ENCODE measurements at places on chromosomes 11 and 22.
A peak's percentile ranks its signal among the peaks of the same experiment; 100 is the strongest.

DNA sequence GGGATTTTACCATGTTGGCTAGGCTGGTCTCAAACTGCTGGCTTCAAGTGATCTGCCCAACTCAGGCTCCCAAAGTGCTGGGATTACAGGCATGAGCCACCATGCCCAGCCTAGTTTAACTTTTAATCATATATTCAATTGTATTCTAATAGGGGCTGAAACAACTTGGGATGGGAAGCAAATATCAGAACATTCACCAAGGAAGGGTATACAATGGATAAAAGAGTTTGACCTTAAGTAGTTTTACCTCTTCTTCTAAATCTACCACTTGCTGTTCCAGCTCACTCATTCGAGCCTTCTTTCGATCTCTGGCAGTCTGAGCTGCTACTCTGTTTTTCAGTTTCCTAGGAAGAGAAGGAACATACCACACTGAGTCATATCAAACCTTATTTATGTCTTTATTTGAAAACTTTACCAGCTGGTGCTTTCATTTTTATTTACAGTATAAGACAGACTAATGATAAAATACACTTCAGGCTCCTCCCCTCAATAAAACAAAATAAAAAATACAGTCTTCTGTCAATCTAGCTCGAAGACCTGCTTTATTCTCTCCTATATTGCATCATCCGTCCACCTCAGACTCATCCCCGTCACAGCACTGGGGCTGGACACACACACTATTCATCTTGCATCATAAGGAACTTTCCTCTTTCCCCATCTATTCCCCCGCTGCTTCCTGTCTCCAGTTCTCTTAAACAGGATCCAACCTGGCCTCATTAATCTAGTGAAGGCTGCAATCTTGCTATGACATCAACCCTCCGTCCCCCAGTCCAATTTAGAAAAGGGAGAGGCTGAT lies 1.4 kb downstream of the XBP1 start:
- peak; percentile 54 for ATAC-seq

DNA sequence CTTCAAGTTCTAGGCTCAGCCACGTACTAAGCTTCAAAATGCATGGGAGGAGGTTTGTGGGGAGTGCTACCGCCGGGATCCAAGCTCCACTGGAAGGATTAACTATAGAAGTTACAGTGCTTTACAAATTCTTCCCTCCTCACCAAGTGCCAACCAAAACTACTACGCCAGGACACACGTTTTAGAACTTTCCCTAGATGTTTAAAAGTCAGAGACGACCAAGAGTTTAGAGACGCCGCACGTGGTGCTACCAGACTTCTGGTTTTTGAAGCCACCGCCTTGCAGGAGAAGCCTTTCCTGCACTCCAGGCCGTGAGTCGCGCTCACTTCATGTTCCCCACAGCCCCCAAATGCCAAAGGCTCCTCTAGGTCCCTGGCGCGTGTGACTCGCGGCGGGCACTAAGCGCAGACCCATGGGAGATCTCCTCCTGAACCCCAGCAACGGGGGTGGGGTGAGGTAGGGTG lies 734 bp downstream of the SNU13 start:
- peak; percentile 44 for ATAC-seq

DNA sequence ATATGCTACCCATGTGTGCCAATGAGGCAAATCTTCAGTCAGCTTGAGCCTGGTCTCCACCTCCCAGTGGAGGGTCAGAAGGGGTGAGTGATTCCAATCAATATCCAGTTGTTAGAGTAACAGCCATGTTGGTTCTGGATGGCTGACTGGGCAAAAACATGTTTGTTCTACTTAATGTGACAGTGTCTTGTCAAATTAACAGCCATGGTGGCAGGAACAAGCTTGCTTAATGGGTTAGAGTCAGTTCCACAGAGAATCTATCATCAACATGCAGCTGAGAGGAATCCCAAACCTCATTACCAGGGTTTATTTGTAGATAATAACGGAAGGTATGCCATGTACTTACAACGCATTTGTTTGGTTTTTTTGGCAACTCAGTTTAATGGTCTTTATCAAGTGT lies 133.2 kb downstream of the SLC17A6 start:
- no peak for ATAC-seq

DNA sequence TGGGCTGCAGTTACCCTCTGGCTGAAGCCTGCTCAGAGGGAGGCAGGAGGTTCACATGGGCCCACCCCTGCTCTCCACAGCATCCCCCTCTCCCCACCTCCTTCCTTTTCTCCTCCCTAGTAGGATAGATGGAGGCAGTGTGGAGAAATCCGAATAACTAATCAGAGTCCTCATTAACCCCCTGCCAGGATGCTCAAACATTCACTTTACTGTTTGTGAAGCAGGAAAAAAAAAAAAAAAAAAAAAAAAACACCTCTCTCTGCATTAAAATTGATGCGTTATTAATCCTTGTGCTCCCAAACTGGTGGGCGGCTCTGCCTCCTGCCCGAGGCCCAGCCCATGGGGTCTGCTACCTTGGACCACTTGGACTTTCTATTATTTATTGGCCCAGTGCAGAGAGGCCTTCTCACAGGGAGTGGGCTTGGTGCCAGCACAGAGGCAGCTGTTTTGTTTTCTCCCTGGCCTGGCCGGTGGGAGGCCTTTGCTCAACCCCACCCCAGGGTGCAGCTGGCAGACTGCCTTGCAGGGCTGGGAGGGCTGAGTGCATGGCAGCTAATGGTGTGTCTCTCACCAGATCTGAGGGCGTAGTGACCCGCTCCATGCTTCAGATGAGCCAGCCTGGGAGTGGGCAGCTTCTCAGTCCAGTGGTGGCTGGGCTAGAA lies 150.7 kb downstream of the PKNOX2 start:
- ATAC-seq = peak; percentile 20

DNA sequence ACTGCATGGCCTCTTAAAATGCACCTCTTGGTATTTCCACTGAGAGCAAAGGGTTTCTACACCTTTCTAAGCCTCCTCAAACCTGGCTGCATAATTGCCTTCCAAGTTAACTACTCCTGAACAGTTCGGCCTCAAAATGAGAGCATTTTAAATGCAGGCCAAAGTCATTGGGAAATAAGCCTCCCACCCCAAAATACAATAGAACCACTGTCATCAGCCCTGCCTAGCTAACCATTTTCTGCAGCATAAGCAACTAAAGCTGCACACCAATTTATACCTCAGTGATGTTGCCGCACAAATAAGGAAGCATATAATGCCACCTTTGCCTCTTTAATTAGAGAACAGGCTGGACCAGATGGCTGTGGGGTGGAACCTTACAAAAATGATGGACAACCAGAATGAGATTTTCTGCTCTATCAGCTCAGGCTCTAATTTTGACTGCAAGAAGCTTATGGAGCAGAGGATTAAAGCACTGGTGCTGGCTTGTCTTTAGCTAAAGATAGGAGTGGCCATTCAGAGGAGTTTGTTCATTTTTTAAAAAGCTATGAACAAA lies 4.3 kb downstream of the TOB2 start:
- no peak for ATAC-seq

DNA sequence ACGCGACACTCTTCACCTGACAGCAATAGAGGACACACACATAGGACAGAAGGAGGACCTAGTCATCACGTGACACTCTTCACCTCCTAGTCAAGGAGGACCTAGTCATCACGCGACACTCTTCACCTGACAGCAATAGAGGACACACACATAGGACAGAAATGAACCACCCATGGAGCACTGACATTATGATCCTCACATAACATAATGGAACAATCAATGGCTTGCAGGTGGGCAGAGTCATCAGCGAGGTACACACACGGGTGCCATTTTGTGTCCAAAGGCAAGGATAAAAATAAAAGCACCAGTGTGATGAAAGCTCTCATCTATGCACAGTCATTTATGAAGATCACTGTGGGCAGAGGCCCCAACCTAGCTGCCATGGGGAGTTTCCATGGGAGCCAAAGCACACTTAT lies 354.7 kb downstream of the LARGE1 start:
- ATAC-seq = no peak

DNA sequence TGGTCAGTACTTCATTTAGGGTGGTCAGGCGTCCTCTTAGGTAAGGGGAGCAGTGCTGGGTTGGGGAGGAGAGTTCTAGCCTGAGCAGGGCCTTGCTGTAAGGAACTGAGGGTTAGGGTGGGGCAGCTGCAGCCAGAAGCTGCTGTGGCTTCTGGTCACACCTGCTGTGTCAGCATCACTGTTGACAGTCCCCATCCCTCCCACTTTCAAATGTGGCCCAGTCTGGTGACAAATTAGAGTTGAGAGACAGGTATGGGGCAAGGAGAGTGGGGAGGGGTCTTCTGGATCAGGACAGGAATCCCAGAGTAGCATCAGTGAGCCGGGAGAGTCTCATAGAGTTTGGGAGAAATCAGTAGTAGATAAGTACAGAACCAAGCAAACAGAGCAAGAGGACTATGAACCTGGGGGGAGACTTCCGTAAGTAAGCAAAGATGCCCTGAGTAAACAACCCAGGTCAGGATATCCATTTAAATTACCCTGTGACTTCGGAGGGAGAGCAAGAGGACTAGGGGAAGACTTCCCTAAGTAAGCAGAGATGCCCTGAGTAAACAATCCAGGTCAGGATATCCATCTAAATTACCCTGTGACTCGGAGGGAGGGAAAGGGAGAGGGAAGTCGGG lies 53.7 kb downstream of the PPP6R2 start:
- no peak for ATAC-seq

GRCh38 chr11:18731949-18732821 lies 6.2 kb upstream of the IGSF22 start:
- ATAC-seq = peak; percentile 68

GRCh38 chr11:74684661-74685060 lies 46.6 kb downstream of the CHRDL2 start:
- no peak for ATAC-seq

GRCh38 chr11:121715405-121715804 lies 262.6 kb upstream of the SORL1-AS1 start:
- ATAC-seq = no peak

DNA sequence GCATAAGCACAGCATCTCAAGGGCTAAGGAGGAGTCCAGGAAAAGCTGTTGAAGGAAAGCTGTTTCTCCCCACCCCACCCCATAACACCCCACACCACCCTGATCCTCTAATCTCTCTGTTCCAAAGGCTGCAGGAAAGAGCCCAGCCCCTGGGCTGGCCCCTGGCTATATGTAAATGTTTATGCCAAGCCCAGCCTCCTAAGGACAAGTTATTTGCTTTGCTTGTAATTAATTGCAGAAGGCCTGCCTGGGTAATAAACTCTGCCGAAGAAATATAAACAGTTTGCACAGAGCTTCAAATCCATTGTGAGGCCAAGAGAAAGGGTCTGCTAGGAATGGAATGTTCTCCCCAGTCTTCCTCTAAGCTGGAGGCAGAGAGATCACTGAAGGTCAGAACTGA lies 21.2 kb downstream of the ARRB1 start:
- ATAC-seq = no peak

DNA sequence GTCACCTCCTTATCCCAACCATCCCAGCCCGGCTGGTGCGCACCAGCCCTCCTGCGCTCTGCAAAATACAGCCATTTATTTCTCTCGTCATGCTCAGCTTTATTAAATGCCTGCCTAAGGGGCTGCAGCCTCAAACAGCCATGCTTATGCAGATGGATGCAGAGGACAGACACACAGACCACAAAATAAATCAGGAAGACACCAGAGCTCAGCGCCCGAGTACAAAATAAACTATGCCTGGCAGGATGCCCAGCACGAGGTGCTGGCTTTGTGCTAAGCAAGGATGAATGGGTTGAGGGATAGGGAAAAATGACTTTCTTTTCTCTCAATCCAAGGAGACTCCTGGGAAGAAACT lies 70.5 kb downstream of the RPUSD4 start:
- ATAC-seq = no peak

GRCh38 chr11:129728581-129728980 lies 87.1 kb upstream of the TMEM45B start:
- ATAC-seq = no peak

GRCh38 chr11:72040491-72041363 lies 39.6 kb downstream of the NUMA1 start:
- ATAC-seq = peak; percentile 72

DNA sequence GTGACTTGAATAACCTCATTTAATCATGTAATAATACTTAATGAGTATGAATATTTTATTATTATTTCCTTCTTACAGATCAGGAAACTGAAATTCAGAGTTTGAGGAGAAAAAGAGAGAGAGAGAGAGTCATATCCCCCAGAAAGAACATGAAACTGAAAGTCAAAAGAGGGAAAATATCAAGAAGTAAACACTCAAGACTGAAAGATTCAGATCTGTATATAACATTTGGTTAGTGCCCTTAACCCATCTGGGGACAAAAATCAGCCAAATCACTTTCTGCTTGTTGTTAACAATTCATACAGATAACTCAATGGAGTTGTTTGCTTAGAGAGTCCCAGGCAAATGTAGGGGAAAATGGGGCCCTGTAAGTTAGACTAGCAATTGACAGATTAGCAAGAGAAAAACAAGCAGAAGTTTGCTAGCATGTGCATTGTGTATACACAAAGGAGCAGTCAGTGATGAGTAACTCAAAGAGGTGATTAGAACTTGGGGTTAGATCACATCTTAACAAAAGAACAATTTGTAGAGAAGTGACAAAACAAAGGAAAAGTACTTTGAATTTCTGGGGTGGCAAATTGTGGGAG lies 25.9 kb upstream of the MMP13 start:
- no peak for ATAC-seq

DNA sequence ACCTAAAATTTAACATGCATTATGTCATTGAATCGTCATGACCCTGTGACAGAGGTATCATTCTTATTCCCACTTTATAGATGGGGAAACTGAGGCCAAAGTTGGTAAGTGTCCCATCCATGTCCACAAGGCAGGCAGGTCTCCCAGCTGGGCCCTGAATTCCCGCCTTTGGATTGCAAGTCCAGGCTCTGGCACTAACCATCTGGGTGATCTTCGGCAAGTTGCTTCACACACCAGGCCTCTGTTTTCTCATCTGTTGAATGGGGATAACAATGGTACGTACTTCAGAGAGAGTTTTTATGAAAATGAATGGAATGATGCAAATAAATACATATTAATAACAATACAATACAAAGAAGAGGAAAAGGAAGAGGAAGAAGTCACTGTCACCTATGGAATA lies 3.4 kb downstream of the CRYBB3 start:
- no peak for ATAC-seq

GRCh38 chr11:31433851-31434250 lies 64.2 kb downstream of the DNAJC24 start:
- ATAC-seq = no peak
